Foreskin melanocyte (primary cell): ENCODE measurements at places on chromosomes 16 and 17.

DNA sequence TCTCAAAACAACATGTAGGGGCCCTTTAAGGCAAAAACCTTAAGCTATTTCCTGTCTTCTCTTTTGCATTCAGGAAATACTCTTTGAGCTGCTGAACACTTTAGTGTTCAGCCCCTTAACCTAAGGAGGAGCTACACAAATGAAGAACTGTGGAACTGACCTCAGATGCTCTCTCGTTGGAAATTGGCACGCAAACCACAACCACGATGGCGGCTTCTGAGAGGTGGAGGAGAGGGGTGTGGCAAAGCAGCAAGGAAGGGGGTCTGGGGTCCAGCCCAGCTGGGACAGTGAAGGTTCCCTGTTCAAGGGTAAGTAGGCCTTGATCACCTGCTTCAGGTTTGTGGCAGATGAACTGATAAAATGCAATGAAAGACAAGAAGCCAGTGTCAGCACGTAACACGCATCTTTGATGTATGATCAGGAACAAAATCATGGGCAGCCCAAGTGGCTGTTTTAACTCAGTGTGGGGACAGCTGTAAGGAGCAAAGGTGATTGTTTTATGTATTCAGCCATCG is 291.6 kb upstream of the TNRC6C start:
- no peak for DNase-seq

- DNase-seq = no peak
These were observed 97.1 kb upstream of the MAF start for GRCh38 chr16:79697562-79698112.

GRCh38 chr17:82380860-82381702 is 9.5 kb downstream of the UTS2R start:
- no peak for DNase-seq

DNA sequence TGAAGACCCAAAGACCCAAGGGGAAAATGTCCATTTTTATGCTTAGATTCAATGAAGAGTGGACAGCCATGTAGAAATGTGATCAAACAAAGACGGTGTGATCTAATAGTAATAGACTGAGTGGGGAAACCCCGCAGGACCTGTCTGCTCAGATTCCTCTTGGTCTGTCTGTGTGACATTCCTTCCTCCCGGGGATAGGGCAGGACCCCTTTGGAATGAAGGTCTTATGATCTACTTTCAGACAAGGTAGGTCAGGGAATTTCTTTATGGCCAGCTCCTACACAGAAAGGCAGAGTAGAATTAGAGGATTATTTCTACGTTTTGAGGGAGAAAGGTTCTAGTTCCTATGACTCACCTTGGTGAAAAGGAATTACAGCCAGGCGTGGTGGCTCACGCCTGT is 267.6 kb downstream of the STX8 start:
- DNase-seq = no peak

DNA sequence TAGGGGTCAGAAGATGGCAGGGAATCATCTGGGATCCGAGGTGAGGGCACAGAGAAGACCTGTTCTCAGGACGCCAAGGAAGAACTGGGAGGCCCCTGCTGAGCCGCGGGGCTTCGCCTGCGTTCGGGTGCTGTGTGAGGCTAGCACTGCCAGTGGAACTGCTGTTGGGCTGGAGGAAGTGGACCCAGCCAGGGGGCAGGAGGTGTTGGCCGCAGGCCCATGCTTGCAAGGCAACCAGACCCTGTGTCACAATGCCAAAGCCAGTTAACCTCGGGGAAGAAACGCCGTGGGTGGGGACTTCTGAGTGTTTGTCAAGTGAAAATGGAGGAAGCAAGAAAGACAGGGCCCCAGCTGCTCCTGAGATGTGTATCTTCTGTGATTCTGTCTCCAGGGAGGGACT is 185.5 kb downstream of the LGALS9B start:
- no peak for DNase-seq

- peak; percentile 63 for DNase-seq
These were observed 61.3 kb upstream of the KIFC3 start for GRCh38 chr16:57863434-57864160.

- DNase-seq = no peak
These were observed 14.4 kb upstream of the CBX8 start for GRCh38 chr17:79811011-79811867.

- DNase-seq = no peak
These were observed 12.8 kb downstream of the GPR179 start for GRCh38 chr17:38330941-38331411.

DNA sequence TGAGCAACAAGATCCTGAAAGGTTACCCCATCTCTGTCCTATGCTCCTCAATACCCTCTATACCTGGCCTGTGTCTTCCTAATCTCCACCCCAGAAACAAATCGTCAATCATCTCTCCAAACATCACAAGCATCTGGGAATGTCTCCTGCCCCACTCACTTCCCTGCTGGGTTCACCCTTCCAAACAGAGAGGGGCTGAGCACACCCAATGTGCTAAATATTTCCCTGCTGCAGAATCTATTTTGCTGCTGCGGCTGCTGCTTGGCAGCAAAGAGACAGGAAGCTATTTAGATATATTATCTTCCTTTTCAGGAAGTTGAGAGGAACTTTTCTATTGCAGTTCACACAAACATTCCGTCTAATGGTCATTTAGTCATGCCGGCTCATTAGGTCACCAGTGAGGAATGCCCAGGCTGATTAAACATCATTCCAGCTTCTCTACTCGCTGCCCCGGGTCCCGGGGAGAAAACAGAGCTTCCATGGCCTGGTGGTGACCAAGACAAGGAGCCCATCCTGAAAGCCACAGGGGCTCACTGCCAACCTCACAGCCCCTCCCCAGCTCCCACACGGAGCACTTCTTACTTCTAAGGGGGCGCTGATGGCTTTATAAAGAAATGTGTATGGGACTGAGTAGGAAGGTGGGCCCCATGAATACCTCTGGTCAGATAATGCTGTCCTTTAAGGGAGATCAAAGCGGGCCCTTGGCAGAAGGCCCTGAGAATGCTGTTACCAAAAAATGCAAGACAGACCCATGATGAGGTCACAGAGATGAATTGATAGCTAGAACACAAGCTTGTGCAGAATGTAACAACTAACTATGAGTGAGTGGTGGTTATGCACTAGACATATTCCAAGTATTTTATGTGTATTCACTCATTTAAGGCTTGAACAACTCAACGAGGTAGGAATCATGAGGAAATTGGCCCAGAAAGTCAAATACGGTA is 218.3 kb downstream of the SOX9 start:
- peak; percentile 61 for DNase-seq

GRCh38 chr17:260944-261343 is 79.5 kb upstream of the DOC2B start:
- no peak for DNase-seq

DNA sequence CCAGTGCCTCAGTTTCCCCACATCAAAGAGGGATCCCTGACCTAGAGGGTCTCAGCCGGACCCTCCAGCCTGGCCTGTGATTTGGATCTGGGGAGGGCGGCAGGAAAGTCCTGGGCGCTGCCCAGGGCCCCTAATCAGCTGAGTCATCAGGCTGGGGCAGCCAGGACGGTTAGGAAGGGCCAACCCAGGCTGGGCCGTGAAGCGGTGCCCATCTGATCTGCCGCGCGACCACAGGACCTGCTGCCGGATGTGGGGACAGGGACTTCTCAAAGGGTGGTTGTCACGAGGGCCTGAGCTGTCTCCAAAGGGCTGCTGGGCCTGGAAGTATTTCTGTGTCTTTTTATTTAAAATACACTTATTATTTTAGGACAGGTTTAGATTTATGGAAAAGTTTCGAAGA is 4.4 kb downstream of the TPSAB1 start:
- DNase-seq = no peak

GRCh38 chr16:997440-998051 is 16.0 kb downstream of the SOX8 start:
- DNase-seq = no peak

GRCh38 chr16:57091975-57092785 is at the start of gene CPNE2:
TSS of gene CPNE2 (plus strand) at chr16:57092583. CDS start at chr16:57110743, 18,160 bp downstream.
- no peak for DNase-seq

DNA sequence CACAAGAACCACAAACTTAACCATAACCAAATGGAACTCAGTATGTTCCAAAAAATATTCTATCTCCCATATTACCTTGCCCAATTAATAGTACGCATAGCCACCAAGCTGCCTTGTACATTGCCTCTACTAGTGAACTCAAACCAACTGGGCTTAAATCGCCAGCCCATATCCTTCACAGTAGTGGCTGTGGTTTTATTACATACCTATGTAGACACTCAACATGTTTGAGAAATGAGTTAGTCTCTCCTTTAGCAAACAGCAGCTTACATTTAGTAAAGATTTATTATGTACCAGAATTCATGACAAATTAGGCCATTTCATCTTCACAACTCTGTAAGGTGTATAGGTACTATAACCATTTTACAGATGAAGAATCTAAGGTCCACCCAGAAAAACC is 41.4 kb downstream of the GRB2 start:
- DNase-seq = no peak

GRCh38 chr16:31698901-31699300 is 171.2 kb downstream of the AHSP start:
- no peak for DNase-seq

- DNase-seq = no peak
These were observed 3.6 kb downstream of the CLUH start for GRCh38 chr17:2707721-2708584.

DNA sequence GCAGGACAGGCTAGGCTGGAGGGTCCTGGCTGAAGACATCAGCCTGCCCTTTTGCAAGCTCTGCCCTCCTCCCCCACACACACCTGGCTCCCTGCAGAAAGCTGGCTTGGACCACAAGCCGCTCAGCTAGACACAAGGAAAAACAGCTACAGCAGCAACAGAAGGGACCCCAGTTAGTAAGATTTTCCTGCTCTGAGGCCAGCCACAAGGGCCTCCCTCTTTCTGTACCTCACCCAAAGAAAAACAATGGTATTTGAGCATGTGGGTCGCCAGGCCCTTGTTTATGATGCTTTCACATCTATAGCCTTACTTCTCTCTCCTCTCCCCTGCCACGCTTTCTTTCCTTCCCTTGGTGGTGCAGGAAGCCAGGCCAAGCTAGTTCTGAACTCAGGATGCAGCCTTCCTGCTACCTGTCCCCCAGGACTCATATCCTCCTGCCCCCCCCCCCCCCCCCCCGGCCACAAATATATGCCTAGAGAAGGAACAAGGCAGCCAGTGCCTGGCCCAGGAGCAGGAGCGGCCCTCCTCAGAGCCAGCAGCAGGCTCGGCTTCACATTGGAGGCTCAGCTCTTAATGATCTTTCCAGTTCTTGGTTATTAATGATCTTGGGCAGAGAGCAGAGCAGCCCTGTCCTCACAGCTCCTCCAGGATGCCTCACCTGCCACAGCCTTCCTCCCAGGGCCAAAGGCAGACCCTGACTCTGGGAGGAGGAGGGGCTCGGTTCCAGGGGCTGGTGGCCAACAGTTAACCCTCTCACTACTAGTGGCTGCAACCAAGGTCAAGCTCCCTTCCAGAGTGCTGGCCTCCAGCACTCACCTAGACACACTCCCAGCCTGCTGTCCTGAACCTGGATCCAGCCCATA is 19.5 kb downstream of the GRIN2C start:
- DNase-seq = no peak

- DNase-seq = peak; percentile 15
These were observed 117.6 kb downstream of the VPS53 start for GRCh38 chr17:596763-597644.

GRCh38 chr16:88680554-88681083 is 5.7 kb downstream of the SNAI3 start:
- no peak for DNase-seq

DNA sequence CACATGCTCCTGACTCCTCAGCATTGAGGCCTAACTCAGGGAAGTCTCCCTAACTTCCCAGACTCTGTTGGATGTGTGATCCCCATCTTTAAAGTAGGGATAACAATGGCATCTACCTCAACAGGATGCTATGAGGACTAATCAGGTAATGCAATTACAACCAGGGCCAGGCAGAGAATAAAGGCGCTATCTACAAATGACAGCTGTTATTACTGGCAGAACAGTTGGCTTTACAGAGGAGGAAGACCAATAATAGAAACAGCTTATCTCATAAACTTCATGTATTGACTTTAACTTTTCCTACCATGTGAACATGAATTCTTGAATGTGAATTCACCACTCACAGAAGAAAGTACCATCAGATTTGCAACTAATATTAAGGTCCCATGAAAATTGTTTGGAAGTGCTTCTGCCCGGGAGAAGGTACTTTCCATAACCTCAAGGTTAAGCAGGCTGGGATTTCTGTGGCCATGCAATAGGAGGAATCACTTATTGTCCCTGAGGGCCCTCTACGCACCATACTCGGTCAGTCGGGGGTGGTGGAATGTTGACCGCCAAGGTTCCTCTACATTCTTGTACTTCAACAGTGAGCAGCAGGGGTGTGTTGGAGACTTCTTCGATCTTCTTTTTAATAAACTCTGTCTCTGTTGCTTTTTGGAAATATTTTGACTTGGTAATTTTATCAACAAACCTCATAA is 22.6 kb upstream of the ERN1 start:
- no peak for DNase-seq

GRCh38 chr17:2343421-2343820 is 6.1 kb downstream of the SGSM2 start:
- no peak for DNase-seq
